ELR (cell line): ENCODE measurements at places on chromosomes 2 and 18.

- DNase-seq: peak; percentile 25
These were observed 22.8 kb upstream of the LRP1B start for GRCh38 chr2:142153601-142154000.

DNA sequence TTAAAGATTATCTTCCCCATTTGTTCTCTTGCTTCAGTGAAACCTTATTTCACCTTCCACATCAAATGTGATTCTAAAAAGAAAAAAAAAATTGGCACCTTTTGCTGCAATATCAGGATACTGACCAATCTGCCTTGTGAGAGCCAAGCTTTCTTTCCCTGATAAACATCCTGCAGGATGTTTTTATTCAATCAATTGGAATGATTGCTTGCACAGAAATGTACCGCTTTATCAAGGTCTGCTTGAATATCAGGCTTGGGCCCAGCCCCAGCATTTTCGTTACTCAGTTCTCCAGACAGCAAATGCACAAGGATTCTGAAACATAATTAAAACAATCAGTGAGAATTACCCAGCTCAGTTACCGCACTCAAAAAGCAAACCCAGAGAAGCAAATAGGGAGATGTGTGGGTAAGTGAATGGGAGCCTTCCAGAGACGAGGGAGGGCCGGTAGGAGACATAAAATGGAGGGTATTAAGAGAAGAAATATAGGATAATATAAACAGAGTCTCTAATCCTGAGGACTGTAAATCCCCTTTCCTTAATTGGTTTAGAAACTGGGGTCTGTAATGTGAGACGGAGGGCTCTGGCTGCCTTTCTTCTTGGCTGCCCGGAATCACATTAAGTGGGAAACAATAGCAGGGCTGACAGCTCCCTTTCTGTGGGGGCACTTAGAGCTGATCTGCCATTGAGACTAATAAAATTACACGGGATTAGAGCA lies 291.8 kb downstream of the ICOS start:
- no peak for DNase-seq

DNA sequence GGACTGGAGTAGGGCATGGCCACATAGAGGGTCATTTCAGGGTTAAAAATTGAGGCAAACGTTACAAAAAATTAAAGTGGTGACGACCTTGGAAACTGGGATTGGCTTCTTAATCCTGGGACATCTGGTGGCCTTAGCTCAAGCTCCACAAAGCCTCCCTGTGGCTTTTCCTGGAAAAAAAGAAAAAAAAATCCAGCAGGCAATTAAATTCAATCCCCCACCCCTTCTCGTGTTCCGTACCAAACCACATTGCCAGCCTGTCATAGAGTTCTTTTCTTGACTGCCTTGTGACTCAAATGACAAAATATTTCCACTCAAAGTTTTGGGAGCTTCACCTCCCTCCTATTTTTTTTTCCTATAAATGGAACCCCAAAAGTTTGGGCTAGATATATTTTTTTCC lies 195.6 kb downstream of the HRH4 start:
- no peak for DNase-seq

DNA sequence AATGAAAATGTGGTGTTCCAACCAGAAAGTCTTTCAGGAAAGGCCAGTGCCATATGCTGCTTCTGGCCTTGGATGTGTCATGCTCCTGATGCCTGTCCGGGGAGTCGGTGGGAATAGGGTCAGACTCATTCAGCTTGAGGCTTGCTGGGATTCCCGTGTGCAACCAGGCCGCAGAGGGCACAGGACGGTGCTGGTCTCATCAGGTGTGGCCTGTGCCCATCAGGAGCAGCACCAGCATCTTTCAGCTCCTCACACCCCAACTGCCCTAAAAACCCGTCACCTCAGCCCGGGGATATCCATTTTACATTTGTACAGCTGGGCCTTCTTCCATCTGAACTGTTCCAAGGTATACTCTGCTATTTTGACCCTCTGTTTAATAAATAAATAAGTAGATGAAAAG lies 13.3 kb upstream of the CNNM3 start:
- no peak for DNase-seq

GRCh38 chr2:101234169-101234938 lies 18.3 kb upstream of the CNOT11 start:
- no peak for DNase-seq

DNA sequence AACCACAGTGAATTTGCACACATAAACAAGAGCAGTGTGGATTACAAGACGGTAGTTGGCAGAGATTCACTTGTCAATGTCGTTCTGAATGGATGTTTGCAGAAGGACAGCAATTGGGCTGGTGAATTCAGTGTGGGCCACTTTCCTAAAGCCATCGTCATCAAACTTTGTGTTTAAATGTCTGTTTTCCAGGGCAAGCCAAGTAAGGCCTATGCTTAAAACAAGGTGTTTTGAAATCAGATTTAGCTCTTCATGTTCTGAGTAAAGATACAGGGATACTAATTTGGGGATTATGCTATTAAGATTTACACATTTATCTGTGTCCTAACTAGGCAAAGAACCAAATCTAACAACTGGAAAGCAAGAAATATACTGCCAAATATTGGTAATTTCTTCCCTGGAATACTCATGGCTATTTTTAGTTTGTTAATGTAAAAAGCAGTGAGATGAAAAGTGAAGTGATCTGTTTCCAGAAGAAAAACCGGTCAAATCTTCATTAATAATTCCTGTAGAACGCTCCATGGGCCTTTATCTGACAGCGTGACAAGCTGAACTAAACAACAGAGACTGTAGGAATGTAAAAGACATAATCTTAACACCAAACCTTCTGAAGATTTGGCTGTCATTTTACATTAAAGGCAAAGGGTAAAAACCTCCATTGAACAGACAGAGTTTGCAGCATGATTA lies 175.7 kb downstream of the ICOS start:
- no peak for DNase-seq
